Amniotic epithelial cell (primary cell): ENCODE measurements at places on chromosomes 12 and 14.

DNA sequence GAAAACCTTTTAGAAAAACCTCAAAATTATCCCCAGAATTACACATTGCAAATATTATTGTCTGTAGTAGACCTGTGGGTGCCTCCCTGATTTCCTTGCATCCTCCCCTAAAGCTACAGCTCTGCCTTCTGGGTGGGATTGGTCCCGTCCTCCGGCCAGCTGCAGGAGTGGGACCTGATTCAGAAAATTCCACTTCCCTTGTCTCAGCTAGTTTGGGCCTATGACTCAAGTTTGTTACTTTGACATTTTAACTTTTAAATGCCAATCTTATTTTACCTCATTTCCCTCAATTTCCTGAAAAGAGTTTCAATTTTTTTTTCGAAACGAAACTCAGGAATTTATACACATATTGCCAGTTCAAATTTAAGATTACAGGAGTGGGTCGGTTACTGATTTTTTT, 13.2 kb upstream of the SLC41A2 start:
- no peak for DNase-seq

DNA sequence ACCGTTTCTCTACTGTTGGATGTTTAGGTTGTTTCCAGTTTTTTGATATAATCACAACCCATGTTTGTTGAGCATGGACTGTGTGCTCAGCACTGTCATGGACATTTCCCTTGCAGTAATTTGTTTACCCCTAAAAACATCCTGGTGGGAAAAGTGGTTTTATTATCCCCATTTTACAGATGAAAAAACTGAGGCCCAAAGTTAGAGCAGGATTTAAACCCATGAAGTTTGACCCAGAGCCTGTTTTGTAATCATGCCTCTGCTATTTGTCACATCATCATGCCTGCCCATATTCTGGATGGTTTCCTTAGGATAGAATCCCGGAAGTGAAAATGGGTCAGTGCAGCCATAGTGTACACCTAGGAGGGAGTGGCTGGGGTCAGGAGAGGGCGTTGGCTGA, 17.0 kb upstream of the LRP1-AS start:
- no peak for DNase-seq

GRCh38 chr14:65927931-65928356, 515.4 kb downstream of the FUT8 start:
- DNase-seq = no peak

- DNase-seq = no peak
Measured at GRCh38 chr12:120056739-120057138, 59.8 kb downstream of the RAB35 start.

DNA sequence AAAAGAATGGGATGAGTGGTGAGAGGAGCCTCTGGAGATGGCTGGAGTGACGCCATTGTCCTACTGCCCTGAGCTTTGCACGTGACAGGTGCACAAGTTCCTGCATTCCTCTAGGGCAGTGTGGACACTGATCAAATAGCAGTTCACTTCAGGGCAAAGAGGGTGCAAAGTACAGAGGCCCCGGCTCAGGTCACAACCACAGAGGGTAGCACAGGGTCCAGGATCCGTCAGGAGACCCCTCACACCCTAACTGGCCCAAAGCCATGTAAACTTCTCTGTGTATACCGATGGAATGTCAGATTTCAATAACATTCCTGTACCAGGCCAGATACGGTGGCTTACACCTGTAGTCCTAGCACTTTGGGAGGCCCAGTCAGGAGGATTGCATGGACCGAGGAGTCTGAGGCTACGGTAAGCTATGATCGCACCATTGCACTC, 10.4 kb upstream of the FBLN5 start:
- DNase-seq = no peak

GRCh38 chr12:84034871-84035270, 877.7 kb downstream of the SLC6A15 start:
- no peak for DNase-seq

DNA sequence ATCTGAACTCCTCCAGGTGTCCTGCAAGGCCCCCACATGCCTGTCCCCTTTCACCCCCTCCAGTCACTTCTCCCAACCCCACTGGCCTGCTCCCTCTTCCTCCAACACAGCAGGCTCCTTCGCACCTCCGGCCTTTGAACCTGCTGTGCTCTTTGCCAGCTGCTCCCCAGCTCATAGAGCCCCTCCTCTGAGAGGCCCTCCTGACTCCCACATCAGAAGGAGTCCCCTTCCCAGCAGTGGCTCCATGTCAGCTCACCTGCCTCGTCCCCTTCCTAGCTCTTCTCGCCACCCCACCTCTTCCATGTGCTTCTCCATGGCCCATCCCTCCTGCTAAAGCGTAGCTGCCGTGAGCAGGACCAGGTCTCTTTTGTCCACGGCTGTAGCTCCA, 22.1 kb downstream of the SCARB1 start:
- DNase-seq = no peak

- no peak for DNase-seq
Measured at GRCh38 chr12:126727218-126728075, 1539.5 kb upstream of the TMEM132C start.

GRCh38 chr12:110992909-110993308, 72.5 kb upstream of the MYL2 start:
- DNase-seq = no peak

- DNase-seq = no peak
Measured at GRCh38 chr14:51246032-51246431, 6.0 kb downstream of the TMX1 start.

- DNase-seq = no peak
Measured at GRCh38 chr14:33917661-33918060, 33.2 kb downstream of the EGLN3 start.

DNA sequence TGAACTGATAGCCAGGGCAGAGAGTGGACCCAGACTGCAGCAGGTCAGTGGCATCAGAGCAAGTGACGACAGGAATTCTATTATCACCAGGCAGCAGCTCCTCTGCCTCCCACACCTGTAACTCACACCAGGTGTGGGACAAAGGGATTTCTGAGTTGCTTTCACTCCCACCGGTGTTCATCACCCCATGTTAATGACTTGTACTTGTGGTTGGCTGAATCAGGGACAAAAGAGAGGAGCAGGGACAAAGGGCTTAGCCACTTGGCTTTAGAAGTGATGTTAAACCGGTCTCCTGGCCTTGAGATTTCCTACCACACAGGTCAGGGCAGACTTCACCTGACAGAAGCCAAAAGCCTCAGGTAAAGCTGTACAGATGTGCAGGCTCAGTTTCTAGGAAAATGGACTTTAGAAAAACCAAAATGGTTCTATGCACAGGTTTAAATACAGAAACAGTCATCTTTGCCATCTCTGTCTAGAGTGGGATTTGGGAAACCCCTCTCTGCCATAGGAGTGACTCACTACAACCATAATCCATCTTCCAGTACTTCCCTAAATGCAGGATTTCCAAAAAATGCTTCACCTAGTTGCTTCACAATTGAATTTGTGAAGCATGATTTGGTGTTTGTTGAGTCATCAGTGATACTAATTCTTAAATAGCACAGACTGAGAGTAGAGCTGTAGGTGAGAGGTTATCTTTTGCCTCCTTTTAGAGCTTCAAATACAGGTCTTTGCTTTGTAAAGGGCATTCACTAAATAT, 158.5 kb downstream of the PRKCH start:
- peak; percentile 71 for DNase-seq

- DNase-seq = peak; percentile 25
Measured at GRCh38 chr12:70444903-70445302, 78.8 kb downstream of the KCNMB4 start.

GRCh38 chr12:1246637-1247036, 255.6 kb downstream of the ERC1 start:
- peak; percentile 3 for DNase-seq

- DNase-seq = no peak
Measured at GRCh38 chr12:103379670-103380069, 116.1 kb downstream of the C12orf42 start.

DNA sequence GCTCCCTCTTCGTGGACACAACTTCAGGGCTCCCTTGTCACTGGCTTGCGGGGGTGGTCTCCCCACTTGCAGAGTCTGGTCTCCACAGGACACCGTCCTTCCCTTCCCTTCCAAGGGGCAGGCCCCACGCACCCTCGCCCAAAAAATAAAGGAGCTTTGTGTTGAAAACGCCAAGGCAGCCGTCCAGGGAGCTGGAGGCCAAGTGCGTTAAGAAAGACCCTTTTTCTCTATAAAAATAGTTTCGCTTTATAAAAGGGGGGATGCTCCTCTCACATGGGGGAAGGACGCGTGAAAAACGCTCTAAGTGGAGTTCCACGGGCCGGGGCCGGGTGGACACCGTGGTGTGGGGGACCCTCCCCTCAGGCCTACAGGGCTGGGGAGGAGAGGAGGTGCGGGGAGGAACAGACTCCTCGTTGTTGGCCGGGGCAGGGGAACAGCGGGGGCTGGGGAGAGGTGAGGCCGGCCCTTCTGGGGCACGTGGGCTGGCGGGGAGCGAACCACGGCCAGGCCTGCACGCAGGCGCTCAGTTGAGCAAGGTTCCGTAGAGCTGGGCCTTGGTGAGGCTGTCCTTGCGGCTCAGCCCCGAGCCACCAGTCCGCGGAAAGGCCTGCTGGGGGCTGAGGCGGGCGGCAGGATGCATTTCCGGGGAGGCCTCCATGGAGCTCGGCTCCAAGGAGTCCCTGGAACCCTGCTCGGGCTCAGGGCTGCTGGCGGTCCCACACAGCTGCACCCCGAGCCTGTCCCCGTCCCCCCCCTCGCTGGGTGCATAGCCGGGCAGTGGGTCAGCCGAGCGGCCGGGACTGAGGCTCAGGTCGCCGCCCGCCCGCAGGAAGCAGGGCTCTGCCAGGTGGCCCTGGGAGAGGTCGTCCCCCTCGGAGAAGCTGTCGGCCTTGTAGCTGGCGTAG, 49.5 kb downstream of the BEGAIN start:
- DNase-seq = no peak

- no peak for DNase-seq
Measured at GRCh38 chr12:109630815-109631214, 57.2 kb downstream of the MVK start.

GRCh38 chr14:90717916-90718315, 98.3 kb downstream of the TTC7B start:
- DNase-seq = peak; percentile 12

DNA sequence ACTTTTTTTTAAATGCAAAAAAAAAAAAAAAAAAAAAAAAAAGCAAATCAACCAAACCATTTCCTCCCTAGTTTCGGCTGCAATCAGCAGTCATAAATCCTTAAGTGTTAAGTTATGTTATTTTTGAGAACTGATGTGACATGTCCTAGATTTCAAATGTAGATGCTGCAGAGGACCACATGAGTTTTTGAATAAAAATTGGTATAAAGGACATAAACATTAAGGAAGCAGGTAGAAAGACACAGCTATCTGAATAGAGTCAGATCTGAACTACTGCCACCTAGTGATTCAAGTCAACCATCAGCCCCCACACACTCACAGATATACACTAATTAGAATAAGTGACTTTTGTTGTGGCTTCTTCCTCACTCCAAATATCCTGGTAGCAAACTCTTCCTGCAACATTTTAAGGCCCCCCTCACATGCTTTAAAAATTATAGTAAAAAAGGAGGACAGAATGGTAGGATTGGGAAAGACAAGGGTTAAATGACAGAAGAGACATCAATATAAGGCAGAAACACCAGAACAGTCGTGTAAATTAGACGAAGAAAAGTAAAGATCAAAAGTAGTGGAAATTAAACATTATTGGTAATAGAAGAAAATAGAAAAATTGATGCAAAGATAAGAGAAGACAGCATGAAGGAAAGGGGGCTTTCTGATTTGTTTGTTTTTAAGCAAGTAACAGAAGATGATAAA, 394.5 kb upstream of the ATP2B1 start:
- peak; percentile 54 for DNase-seq

- DNase-seq = peak; percentile 99
Measured at GRCh38 chr12:55847603-55848291, 5.0 kb upstream of the MMP19 start.

DNA sequence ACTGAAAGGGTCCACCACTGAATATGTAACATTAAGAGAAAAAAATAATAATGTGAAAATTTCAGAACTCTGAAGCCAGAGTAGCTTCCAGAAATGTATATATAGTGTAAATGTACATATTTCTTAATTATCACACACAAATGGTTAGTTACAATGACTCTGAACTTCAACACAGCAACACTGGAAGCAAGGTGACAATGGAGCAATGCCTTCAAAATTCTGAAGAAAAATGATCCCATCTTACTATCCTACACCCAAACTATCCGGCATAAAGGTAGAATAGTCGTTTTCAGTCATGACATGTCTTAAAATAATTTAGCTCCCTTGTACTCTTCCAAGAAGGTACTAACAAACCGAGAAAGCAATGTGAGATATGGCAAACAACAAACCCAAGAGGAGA, 11.9 kb downstream of the NAP1L1 start:
- DNase-seq = no peak

- DNase-seq = peak; percentile 48
Measured at GRCh38 chr12:26791301-26791791, 41.6 kb downstream of the ITPR2 start.

GRCh38 chr14:95818581-95818980, 58.1 kb upstream of the TUNAR start:
- DNase-seq = no peak

DNA sequence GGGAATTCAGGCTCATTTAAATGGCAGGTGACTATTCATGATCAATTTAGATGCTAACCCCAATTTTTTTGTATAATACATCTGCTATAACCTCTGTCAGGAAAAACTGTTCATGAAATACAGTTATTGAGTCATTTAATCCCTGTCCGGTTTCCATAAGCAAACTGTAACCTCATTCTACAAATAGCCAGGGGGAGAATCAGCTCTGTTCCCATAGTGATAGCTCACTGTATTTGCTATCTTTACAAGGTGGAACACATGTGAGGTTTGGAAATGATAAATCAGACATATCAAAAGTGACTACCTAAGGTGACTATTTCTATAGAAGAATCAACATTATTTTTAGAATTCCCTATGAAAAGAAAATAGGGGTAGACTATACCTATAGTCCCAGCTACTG, 38.6 kb upstream of the VPS33A start:
- DNase-seq = no peak

DNA sequence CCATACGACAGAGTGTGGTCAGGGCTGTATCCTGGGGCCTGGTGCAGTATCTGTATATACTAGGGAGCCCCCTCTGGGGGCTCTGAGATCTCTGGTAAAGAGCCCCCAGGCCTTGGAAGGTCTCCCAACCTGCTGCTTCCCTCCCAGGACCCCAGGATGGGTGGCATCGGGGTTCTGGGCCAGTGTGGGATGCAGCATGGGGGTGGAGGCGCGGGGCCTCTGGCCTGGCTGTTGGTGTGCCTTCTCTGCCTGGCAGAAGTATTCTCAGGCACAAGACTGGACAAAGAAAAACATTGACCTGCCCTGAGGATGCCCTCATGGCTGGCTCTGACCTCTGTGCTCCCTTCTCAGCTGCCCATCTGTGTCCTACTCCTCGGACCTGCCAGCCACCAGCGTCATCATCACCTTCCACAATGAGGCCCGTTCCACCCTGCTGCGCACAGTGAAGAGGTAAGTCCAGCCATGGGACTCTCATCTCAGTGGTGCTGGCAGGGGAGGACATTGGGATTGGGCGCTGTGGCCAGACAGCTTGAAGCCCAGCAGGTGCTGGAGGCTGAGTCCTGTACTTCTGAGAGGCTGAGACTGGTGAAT, 64.5 kb downstream of the GALNT16 start:
- DNase-seq = no peak

GRCh38 chr12:128339126-128339520, 72.2 kb downstream of the TMEM132C start:
- no peak for DNase-seq
